Upper lobe of left lung (tissue), 6 donors: ENCODE measurements at places on chromosomes 7 and 10.
A peak's percentile ranks its signal among the peaks of the same experiment; 100 is the strongest.

DNA sequence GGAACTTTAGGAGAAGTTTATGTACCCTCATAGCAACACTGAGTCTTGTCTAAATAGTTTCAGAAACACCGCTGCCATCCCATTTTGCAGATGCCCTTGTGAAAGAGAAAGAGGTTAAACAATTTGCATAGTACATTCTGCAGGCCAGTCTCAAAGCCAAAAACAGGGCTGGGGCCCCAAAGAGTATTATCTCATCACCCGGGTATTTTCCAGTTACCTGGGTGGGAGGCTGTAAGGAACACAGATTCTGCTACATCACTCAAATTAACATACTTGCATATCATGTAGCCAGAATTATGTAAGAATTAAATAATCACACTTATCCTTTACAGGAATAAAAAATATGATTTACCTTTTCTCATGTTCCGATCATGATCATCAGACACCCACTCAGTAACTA, 3.1 kb upstream of the FAM171A1 start:
- H3K27me3 ChIP-seq, result no peaks in the 10 kb centered on the region
- peak overlapping the region; percentile 11 for H3K27ac ChIP-seq
- H3K4me1 ChIP-seq, result peaks cover 12% of the 10 kb centered on the region
- no peak for DNase-seq
- no peaks in the 10 kb centered on the region for H3K36me3 ChIP-seq

- no peaks in the 10 kb centered on the region for H3K4me1 ChIP-seq
- no peak overlapping the region for H3K27ac ChIP-seq
- no peaks in the 10 kb centered on the region for H3K27me3 ChIP-seq
- H3K4me3 ChIP-seq, result no peak overlapping the region
- DNase-seq, result no peak
These were observed 2.6 kb upstream of the PRF1 start for GRCh38 chr10:70605161-70605560.

GRCh38 chr10:64760371-64760770, 1239.2 kb downstream of the REEP3 start:
- no peak for DNase-seq
- no peak overlapping the region for H3K27ac ChIP-seq
- H3K4me3 ChIP-seq, result no peak overlapping the region

DNA sequence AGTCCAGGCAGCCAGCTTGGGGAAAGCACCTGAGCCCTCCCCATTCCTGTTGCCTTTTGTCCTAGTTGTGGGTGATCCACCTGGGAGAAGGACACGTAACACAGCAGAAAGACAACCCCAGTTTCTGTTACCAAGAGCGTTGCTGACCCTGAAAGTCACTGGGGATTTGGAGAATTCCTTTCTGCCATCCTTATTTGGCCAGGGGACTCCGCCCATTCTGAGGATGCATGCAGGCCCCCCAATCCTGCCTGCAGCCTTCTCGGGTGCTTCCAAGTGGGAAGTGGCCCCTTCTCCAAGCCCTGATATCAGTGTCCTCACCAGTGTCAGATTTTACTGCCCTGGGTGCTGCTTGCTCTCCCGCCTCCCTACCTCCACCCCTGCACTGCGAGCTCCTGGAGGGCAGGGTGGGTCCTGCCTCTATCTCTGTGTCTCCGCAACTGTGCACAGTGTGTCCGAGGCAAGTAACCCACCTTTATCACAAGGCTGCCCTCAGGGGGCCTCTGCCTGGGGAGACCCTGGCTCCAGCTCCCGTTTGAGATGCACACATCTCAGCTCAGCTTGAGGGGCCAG, 9.2 kb upstream of the ADCY1 start:
- H3K27me3 ChIP-seq, result no peaks in the 10 kb centered on the region
- H3K27ac ChIP-seq, result no peak overlapping the region
- no peaks in the 10 kb centered on the region for H3K36me3 ChIP-seq
- H3K4me3 ChIP-seq, result no peak overlapping the region

- no peaks in the 10 kb centered on the region for H3K36me3 ChIP-seq
- no peak for DNase-seq
- H3K4me1 ChIP-seq, result no peaks in the 10 kb centered on the region
- no peak overlapping the region for H3K4me3 ChIP-seq
- H3K27ac ChIP-seq, result no peak overlapping the region
These were observed 7.8 kb upstream of the HERC4 start for GRCh38 chr10:68082872-68083271.
